Effector memory CD4-positive, alpha-beta T cell (primary cell): ENCODE measurements at places on chromosomes 5 and 9.

- DNase-seq, result no peak
Measured at GRCh38 chr5:132009706-132010405, 1.6 kb downstream of the ACSL6 start.

DNA sequence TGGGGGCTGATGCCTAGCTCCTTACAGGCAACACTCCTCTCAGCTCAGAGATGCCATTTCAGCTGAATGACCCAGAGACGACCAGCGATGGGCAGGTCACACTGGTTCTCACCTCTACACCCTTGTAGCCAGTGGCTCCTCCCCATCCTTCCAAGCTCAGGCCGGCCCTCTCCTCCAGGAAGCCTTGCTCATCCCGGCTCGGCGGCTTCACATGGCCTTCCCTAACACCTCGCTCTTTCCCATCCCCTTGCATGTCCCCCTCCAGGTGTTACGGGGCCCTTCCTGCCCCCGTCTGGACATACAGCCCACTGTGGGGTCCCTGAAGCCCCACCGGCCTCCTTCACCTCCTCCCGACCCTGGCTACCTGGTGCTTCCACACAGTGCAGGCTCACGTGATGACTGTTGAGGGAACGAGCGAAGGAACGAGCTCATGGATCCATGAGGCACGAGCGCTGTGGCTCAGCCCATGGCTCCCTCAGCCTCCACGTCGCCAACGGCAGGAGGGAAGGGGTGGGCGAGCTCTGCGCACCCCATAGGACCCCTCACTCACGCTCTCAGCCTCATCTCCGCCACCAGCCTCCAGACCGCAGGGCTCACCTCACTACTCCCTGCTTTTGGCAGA is 45.7 kb downstream of the SARDH start:
- no peak for DNase-seq

DNA sequence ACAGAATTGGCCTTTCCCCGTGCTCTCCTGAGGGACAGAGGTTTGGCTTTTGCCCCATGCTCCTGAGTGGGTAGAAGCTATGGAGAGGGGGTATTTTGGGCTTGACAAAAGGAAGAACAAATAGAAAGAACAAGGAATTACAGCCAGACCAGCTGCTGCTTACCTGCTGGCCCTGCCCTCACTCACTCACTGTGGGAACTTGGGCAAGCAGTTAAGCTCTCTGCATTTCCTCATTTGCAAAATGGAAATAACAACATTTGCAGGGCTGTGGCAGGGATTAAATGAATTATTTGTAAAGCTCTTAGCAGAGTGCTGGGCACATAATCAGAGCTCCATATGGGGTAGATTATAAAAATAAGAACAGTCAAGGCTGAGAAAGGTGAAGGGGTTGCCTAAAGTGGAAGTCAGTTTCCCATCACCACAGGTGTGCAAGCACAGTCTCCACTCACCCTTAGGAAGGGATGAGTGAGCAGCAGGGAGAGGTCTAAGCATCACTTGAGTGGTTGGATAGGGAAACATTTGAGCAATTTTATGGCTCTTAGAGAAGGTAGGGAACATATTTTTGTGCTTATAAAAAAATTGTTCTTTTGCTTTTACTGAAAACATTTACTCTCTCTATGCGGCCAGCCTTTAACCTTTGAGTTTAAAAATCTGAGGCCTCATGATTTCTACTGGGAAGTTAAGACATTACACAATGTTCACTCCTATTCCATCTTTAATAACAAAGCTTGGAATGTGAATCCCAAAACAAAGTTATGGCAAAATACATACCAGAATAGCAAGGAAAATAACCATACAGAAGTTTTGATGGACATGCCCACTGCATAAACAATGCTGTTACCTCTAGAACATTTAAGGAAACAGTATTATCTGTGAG is 42.8 kb upstream of the LHFPL2 start:
- DNase-seq, result no peak

- DNase-seq, result no peak
Measured at GRCh38 chr5:76022611-76023010, 60.6 kb upstream of the SV2C start.

GRCh38 chr5:107542428-107542827 is 128.3 kb downstream of the EFNA5 start:
- DNase-seq, result no peak

DNA sequence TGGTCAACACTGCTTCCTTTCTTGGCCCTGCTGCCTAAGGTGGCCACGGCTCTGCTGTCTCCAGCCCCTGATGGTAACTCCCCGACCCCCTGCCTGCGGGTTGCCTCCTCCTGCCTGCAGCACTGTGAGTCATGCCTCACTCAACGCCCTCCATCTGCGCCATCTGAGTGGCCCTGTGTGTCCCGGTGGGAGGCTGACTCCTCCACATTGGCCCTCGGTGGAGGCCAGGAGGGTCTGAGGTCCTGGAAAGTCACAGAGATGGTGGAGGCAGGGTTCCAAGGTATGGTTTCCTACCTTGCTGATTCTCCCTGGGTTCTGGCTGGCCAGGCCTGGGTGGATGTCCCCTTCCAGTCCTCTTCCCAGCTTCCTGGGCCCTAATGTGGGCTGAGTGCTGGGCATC is 64.5 kb upstream of the ADAMTS2 start:
- no peak for DNase-seq

DNA sequence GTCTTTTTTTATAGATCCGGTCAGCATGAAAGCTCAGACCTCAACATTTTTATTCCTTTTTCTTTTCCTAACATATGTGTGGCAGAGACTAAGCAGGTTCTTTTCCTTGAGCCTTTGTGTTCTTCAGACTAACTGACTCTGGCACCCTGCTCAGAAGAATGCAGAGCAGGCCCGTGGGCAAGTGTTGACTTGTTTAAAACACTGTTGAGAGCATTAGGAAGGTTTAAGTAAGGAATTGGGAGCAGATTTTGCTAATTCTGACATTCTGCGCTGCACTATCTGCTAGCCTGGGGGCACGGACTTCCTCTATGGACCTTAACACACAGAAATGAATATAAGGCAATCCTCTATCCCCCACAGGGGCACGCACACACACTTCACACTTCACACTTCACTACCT is 182.5 kb upstream of the PIK3R1 start:
- no peak for DNase-seq

DNA sequence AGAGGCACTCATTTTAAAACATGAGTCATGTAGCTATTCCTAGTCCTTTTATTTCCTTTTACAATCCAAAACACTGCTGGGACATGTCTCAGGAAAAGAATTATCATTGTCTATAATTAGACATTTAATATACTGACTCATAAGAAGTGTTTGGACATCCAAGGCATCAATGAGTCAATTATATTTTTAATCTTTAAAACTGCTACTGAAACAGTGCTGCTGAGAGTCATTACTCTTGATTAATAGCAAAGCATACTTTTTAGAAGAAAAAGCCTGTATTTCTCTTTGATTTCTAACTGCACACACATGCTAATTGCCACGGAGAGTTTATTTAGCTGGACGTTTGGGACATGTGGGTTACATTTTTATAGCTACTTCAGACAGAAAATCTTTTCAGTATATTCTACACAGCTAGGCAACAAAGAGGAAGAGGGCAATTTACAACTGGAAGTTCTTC is 1249.0 kb upstream of the CDH18 start:
- no peak for DNase-seq

- no peak for DNase-seq
Measured at GRCh38 chr9:120545701-120546550, 34.0 kb downstream of the CDK5RAP2 start.

DNA sequence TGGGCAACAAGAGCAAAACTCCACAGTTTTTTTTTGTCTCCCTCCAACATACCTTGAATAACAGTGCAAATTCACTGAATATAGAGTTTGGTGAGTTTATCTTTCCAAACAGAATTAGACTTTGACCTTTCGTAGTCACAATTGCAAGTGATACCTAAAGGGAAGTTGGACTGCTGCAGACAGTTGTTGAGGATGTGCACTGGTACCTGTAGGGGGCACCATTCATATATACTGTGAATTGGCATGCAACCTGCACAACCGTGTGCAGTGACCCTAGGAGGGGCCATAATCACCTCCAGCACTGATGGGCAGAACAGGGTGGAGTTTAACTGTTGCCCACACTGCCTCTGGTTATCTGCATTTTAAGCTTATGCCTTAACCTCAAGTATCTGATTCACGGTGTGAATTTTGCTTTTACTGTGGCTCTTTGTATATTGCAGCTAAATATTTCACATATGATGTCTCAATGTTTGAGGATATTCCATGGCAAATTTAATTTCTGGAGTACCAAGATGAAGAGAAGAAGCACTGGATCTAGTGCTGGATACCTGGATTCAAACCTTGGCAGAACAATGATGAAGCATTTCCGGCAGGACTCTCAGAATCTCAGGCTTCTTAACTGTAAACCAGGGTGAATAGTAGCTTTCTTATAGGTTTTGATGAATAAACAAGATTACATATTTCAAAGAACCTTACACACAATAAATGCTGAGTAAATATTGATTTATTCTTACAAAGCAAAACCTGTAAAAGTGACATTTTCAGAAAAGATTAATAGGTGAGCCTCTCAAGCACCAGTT is 144.3 kb downstream of the ACTBL2 start:
- no peak for DNase-seq

GRCh38 chr5:131786900-131787692 is 9.7 kb downstream of the FNIP1 start:
- DNase-seq, result no peak

DNA sequence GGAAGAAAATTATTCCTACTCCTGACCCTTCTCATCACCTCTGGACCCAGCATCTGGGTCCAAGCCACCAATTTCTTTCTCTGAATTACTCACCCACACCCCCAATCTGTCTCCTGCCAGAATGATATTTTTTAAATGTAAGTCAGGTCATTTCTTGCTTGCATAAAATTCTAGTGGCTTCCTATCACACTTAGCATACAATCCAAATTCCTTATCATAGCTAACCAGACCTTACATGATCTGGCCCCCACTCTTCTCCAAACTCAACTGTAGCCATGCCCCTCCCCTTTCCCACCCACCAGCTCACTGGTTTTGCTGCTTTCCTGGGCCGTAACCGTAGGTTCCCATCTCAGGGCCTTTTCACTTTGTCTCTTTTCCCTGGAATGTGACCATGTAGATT is 15.2 kb downstream of the HTR4 start:
- no peak for DNase-seq

DNA sequence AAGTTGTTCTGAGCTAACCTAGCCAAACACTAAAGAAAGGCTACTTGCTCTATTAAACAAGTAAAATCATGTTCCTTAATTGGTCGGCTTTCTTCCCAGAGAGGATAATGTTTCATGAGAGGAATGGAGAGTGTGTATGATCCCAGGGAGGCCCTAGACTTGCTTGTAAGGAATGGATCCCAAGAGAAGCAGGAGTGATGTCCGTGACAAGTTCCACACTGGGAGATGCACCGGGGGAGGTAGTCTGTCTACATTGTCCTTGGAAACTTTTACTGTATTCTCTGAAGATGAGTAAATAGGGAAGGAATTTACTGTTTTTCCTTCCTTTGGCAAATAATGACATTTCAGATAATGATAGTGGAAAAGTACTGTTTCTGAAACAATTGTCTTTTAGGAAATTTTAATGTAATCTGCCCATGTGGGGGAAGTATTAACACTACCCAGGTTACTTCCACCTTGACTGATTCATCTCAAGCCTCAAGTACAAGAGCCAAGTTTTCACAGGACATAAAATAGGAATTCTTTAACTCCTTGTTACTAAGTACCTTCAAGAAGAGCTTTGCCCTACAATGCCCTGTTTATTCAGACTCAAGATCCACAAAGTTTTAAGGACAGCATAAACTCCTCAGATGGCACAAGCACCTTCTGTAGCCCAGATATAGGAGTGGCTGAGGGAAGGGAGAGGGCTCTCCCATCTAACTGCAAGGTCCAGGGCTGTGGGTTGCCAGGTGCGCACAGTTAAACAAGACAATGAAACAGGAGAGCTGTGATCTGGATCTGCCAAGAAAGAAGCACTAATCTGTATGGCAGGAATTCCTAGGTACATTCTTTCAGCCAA is 152.1 kb downstream of the GNA14 start:
- DNase-seq, result no peak

DNA sequence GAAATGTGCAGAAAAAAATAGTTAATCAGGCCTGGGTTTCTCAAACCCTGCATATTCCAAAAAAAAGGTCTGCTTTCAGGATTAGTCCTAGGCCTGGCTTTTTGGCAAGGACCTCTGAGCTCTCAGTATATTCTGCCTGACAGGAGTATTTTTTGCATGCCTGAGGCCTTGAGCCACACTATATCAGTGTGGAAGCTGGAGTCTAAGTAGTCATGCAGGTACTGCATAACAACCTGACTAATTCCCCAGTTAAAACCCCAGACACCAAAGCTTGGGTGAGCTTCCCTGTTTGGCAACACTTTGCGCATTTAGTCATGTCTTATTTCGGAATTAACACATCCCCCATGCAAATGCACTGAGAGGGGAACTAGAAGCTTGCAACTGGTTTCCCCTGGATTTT is 359.5 kb downstream of the CETN3 start:
- DNase-seq, result no peak

- DNase-seq, result no peak
Measured at GRCh38 chr9:14245901-14246525, 67.9 kb downstream of the NFIB start.

GRCh38 chr5:42894057-42894456 is 82.4 kb upstream of the SELENOP start:
- no peak for DNase-seq

- DNase-seq, result no peak
Measured at GRCh38 chr5:172903790-172904189, 55.4 kb upstream of the RPL26L1 start.

GRCh38 chr5:127839496-127840197 is 136.5 kb downstream of the CCDC192 start:
- no peak for DNase-seq

- DNase-seq, result no peak
Measured at GRCh38 chr5:55850839-55851674, at the start of gene IL31RA. Gene IL31RA (plus strand): TSS chr5:55851357. CDS start chr5:55851571, 214 bp downstream.
